Activated naive CD8-positive, alpha-beta T cell treated with anti-CD3 and anti-CD28 coated beads for 36 hours (primary cell): ENCODE measurements at places on chromosomes 2 and 18.

- no peak for DNase-seq
Measured at GRCh38 chr18:48994926-48995835, 44.4 kb upstream of the SMAD7 start.

- DNase-seq, result no peak
Measured at GRCh38 chr2:80454628-80455027, 150.1 kb upstream of the LRRTM1 start.

- no peak for DNase-seq
Measured at GRCh38 chr2:48283586-48284269, 246.2 kb upstream of the STON1 start.

GRCh38 chr18:26405190-26405801, 143.1 kb downstream of the KCTD1 start:
- DNase-seq, result no peak

- DNase-seq, result no peak
Measured at GRCh38 chr2:98577313-98577712, 31.0 kb downstream of the COA5 start.

DNA sequence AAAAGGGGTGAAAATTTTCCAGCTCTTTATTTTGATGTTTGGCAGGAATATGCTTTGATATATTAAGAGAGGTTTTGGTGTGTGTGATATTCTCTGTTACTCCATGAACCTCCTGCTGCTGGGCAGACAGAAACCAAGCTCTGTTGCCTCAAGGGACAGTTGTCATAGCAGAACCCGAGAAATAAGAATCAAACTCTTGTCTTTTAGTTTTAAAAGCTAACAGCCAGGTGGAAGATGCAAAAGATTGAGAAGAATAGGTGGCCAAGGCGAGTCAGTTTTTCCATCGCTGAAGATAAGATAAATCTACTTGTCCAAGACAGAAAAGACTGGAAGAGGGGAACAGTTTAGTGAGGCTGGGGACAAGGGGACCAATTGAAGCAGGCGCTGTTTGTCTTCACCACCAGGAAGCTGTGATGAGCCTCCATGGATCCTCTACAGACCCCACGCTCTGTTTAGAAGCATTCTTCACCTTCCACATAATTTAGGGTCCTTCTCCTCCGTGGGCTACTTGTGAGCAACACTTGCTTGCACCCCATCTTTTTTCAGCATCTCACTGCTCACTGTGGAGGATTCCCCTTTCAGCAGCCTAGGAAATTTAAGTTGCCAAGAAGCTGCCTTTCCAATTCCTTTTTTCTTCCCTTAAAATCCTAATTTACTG, 23.9 kb downstream of the PMAIP1 start:
- DNase-seq, result no peak

DNA sequence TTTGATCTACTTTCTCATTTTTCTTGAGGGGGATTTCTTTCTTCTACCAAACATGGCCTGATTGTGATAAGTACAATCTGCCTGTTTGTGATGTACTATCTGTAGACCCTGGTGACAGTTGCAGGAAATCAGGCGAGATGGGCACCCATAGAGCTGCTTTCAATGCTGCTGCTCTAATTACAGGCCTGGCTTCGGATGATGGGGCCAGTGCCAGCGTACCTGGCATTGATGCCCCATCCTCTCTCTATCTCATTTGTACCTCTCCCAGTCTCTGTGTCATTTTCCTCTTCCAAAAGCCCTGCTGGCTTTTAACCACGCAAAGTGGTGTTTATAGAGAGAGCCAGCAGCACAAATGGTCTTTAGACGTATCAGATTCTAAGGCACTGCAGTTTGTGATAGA, 69.9 kb downstream of the KCTD18 start:
- DNase-seq, result no peak

DNA sequence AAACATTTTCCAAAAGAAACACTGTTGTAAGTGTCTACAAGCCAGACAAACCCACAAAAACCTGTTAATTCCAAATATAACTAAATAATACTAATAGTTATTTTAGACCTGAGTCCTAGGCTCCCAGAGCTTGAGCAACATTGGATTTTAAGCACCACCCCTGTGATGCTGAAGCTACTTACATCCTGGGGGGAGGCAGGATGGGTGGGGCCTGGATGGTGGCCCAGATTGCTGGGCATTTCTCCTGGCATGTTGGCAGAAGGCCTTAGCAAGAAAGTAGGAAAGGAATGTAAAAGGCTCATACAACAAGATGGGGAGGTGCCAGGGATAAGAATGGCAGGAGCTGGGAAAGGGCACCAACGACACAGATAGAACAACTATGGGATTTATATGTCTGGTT, 50.7 kb upstream of the OTX1 start:
- DNase-seq, result no peak

- DNase-seq, result no peak
Measured at GRCh38 chr2:210303498-210303897, 11.5 kb downstream of the MYL1 start.

GRCh38 chr2:179070895-179071294, 21.0 kb upstream of the CCDC141 start:
- DNase-seq, result no peak

GRCh38 chr2:52779446-52779845, 988.2 kb upstream of the CHAC2 start:
- DNase-seq, result no peak

GRCh38 chr2:199467066-199467822, 9.5 kb upstream of the SATB2 start:
- DNase-seq, result no peak

- peak; percentile 34 for DNase-seq
Measured at GRCh38 chr18:13813271-13813849, 10.6 kb upstream of the MC5R start.

- no peak for DNase-seq
Measured at GRCh38 chr2:99660616-99661406, 171.0 kb upstream of the REV1 start.

- DNase-seq, result no peak
Measured at GRCh38 chr2:123502931-123503330, 522.2 kb upstream of the CNTNAP5 start.

DNA sequence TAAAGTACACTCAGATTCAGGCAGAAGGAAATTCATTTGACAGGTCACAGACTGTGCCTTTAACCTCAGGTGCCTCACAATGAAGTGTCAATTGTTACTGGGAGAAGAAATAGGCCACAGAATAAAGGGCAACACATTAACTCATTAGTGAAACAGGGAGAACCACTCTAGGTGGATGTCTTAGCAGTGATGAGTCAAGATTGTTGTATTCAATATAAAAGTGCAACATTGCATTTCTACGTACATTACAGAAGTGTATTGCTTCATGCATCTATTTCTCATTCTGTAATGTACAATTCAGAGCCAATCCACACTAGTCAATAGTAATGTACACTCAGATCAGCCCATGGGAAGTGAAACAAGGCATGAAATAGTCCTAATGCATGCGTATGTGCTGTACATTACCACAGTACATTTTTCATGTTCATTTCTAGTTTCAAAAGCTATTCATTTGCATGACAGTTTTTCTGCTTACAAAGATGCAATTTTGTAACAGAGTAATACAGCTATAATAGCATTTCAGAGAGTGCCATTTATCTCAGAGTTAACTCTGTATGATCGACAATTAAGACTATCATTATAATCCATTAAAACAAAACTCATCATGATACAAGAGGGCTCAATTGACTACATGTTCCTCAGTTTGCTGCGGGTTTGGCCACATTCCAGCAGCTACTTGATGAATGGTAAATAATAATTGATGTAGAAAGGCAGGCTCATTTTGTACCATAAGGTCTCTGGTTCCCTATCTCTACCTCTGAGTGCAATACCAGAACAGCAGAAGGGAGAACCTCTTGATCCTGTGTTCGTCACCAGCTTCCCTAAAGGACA, 12.2 kb upstream of the ARL5A start:
- no peak for DNase-seq

DNA sequence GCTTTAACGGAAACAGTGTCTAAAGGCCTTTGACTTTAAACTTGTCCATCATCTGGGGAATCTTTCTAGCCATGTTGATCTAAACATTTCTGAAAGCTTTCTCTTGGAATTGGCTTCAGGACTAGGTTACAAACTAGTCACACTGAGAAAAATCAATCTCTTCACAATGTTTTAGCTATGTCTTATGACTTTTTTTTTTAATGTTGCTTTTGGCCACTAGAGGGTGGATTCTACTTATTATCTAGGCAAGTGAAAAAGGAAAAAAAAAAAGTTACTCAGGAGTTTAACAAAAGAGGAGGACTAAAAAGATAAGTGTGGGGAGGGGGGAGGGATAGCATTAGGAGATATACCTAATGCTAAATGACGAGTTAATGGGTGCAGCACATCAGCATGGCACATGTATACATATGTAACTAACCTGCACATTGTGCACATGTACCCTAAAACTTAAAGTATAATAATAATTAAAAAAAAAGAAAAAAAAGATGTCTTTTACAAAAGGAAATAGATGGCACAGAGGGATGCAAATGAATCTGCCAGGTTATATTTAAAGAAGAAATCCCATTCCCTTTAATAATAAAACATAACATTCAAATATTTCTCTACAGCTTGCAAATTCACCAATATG, 160.4 kb upstream of the PID1 start:
- DNase-seq, result no peak

GRCh38 chr2:156901373-156902031, 356.0 kb upstream of the GALNT5 start:
- no peak for DNase-seq

GRCh38 chr2:114525955-114526354, 83.5 kb downstream of the DPP10 start:
- DNase-seq, result no peak

GRCh38 chr18:39638224-39638623, 2072.6 kb upstream of the CELF4 start:
- no peak for DNase-seq

DNA sequence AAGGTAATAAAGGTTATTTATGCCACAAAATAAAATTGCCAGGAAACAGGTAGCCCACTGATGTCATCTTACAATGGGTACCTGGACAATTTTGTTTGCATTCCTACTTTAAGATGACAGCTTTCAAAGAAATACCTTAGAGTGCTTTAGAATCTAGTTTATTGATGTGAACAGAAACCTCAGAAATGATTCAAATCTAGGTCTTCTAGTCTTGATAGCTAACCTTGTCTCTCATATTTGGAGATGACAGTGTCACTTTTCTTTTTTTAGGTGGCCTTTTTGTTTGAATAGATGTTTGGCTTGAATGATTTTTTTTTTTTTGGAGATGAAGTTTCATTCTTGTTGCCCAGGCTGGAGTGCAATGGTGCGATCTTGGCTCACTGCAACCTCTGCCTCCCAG, 69.1 kb downstream of the PIK3C3 start:
- no peak for DNase-seq

DNA sequence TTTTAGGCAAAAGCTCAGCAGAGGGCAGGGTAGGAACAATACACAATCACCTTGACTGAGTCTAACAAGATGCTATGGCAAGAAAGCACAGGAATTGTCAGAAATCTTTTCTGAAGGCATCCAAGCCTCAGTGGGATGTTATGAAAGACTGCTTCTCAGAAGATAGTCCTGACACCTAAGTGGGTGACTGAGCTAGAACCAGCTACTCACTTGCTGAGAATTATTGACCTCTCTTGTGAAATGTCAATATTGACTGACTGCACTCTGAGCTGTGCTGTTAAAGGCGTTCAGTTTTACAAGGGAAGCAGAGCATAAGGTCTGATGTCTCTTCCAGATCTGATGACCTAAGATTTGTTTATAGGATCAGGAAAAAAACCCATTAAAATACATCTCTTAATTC, 46.1 kb downstream of the TACR1 start:
- no peak for DNase-seq

DNA sequence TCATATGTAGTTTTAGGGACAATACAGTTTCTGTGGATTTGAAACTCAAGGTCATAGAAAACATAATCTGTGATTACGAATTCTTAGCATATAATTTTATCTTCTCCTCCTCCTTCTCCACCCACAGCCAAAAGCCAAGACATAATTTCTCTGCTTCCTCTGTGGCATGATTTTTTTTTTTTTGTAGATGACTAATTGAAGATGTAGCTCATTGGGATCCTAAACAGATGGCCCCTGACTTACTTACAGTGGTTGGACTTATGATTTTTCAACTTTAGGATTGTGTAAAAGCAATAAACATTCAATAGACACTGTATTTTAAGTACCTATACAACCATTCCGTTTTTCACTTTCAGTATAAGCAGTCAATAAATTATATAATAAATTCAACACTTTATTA, 42.3 kb downstream of the FSIP2 start:
- DNase-seq, result no peak

DNA sequence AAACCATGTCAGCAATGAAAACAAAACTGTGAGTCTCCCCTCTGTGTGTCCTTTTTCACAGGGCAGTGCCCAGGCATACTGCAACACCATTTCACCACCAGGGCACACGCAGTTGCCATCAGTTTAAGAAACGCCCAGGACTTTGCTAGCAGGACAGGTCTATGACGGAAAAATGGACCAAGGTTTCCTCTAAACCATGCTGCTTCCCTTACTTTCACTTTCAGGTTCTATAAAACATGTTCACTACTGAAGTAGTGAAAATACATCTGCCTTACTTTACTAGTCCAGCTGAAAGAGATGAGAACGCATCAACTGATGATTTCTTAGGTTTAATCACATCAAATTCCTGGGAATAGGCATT, 110.5 kb downstream of the TCF4 start:
- DNase-seq, result peak; percentile 24

- DNase-seq, result no peak
Measured at GRCh38 chr2:210756855-210757254, 200.5 kb downstream of the CPS1 start.

DNA sequence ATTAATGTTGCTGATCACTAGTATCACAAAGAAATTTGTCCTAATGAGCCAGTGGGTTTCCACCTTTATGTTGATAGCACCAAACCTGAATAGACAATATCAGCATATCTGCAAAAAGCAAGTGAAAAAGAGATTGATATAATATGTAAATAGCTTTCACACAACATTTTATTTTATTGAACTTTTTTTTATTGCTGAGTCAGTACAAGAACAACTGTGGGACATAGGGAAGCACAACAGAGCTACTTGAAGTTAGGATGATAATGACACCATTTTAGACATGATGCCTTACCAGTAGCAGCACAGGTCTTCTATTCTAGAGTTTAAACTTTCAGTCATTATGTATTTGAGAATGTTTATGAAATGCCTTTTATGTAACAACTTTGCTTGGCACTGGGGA, 554.1 kb upstream of the SETBP1 start:
- no peak for DNase-seq

- DNase-seq, result no peak
Measured at GRCh38 chr18:58080451-58080850, 36.4 kb downstream of the NEDD4L start.
